CD4-positive, alpha-beta T cell treated with Interleukin-6 for 4 hours (primary cell): ENCODE measurements at places on chromosomes 5 and 9.

GRCh38 chr9:129166623-129167557 lies 11.2 kb downstream of the IER5L start:
- peak; percentile 70 for DNase-seq

- no peak for DNase-seq
Observed at GRCh38 chr9:131976157-131977108, 103.2 kb downstream of the MED27 start.

DNA sequence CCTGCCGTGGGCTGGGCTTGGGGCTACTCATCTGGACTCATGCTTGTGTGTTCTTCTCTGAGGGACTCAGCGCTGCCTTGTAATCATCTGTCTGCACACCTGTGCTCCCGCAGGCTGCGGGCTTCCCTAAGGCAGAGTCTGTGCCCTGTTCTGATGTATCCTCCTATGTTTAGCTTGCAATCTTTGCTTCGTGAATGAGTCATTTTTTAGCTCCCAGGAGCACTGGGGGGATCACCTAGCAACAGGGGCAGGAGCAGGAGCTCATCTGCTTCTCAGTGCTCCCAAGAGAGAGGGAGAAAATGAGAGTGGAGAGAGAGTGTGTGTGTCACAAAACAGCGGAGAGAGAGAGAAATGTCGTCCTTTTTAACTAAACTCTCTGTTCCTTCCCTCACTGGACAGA lies 202.4 kb upstream of the ZNF618 start:
- no peak for DNase-seq

GRCh38 chr9:129312251-129313122 lies 134.4 kb upstream of the IER5L start:
- no peak for DNase-seq

DNA sequence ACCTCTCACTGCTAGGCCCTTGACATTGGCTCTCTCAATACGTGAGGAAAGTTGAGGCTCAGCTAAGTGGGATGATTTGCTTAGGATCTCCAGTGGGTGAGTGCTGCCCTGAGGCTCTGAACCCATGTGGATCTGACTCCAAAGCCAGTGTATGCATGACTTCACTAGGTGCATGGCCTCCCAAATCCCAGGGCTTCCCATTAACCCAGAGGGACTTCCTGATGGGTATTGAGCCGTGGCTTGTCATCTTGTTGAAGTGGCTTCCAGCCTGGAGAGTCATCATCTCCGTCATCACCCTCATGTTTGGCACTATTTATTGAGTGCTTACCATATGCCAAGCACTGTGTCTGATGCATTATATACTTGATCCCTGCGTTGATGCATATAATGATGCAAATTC lies 37.3 kb upstream of the TEX48 start:
- no peak for DNase-seq

- no peak for DNase-seq
Observed at GRCh38 chr9:108654566-108654965, 201.2 kb downstream of the ACTL7B start.

DNA sequence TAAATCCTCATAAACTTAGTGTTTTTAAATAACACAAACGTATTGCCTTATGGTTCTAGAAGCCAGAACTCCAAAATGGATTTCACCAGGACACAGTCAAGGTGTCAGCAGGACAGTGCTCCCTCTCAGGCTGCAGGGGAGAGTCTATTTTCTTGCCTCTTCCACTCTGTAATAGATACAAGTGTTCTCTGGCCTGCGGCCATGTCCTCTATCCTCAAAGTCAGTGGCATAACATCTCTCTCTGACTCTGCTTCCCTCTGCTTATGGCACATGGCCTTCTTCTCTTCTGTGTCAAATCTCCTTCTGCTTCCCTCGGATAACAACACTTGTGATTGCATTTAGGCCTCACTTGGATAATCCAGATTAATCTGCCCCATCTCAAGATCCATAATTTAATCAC lies 129.4 kb upstream of the OR13F1 start:
- DNase-seq, result no peak

DNA sequence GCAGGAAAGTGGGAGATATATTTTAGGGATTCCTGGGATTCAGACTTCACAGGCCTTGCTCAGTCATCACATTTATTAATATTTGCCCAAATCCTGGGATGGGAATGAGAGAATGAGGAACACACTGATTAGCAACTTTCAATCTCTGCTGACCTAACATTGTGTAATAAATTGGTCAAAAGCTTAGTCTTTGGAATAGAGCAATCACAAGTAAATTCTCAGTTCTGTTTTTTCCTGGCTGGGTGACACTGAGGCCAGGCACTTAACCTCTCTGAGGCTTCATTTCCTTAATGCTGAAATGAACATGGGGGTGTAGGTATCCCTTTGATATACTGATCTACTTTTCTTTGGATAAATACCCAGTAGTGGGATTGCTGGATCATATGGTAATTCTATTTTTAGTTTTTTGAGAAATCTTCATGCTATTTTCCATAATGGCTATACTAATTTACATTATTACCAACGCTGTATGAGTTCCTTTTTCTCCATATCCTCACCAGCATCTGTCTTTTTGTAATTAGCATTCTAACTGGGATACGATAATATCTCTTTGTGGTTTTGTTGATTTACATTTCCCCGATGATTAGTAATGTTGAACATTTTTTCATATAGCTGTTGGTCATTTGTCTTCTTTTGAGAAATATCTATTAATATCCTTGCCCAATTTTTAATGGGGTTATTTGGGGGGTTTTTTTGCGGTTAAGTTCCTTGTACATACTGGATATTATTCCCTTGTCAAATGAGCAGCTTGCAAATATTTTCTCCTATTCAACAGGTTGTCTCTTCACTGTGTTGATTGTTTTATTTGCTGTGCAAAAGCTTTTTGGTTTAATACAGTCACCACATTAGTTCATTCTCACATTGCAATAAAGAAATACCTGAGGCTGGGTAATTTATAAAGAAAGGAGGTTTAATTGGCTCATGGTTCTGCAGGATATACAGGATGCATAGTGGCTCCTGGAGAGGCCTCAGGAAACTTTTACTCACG lies 36.8 kb upstream of the NIPBL start:
- DNase-seq, result no peak

DNA sequence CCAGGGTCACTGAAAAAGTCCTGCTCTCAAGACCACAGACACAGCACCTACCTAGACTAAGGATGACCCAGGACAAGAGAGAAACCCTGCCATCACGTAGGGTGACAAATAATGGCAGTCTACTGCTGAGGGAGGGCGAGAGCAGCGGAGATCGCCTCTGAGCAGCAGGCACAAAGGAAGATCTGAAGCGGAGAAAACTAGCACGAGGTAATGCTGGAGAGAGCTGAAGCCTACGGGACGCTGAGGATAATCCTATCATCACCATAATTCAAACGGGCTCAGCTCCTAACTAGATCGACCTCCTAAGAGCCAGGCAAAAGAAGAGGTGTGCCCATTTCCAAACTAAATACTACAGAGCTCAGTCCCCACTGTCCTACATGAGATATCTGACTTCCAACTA lies 41.3 kb downstream of the FBXO10 start:
- no peak for DNase-seq

- DNase-seq, result no peak
Observed at GRCh38 chr9:34572092-34572491, 17.4 kb downstream of the CNTFR start.

DNA sequence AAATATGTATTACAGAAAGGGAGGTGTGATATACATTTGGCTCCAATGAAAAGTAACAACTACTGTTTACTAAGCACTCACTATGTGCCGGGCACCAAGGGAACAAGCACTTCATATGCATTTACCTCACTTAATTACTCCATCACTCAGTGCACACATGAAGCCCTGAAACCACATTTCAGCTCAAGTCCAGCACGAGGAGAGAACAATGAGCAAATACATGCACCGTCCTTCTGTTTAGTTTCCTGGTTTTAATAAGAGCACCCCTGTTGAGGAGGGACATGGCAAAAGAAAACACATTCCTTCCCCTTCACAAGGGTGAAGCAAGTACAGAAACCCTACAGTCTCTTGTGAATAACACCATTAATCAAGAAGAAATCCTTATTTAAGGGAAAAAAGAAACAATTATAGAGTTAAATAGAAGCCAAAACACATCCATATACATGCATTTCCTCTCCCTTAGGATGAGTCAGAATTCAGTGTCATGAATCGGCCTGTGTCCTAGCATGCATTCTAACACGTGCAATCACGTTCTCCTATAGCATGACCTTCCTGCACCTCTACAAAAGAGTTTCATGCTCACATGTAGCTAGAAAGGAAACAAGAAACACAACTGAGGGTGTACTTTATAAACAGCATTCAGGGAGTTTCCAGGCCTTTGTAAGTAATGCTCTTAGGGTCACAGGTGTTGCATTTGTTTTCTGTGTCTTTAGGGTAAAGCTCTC lies 411.6 kb downstream of the BNC2 start:
- DNase-seq, result no peak

- no peak for DNase-seq
Observed at GRCh38 chr5:58133631-58134296, 326.1 kb downstream of the PLK2 start.

GRCh38 chr9:33290247-33291030 lies at the start of gene NFX1:
NFX1 (plus strand) TSS chr9:33290516; CDS start chr9:33290573, 57 bp downstream.
- DNase-seq, result peak; percentile 98

DNA sequence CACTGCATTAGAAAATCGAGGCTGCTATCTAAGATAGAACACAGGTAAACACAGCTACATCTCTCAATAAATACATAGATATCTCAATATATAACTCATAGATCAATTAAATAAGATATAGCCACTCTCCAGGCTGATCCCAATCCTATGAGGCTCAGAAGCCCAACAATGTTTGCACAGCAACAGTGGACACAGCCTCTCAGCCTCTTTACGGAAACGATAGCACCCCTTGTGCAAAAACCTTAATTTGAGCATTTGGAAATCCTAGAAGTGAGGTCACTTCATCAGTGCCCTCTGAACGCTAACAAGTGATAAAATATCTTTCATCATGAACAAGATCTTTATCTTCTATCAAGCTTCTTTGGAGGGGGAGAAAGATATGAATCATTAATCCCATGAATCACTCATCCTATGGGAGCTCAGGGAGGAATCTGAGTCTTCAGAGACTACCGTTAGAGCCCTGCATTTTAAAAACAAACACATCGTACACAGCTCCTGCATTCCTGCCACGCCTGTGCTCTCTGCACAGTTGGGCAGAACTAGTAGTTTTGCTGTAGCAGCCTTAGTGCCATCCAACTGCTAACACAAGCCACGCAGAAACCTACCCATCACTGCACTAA lies 71.4 kb downstream of the MED27 start:
- DNase-seq, result no peak

DNA sequence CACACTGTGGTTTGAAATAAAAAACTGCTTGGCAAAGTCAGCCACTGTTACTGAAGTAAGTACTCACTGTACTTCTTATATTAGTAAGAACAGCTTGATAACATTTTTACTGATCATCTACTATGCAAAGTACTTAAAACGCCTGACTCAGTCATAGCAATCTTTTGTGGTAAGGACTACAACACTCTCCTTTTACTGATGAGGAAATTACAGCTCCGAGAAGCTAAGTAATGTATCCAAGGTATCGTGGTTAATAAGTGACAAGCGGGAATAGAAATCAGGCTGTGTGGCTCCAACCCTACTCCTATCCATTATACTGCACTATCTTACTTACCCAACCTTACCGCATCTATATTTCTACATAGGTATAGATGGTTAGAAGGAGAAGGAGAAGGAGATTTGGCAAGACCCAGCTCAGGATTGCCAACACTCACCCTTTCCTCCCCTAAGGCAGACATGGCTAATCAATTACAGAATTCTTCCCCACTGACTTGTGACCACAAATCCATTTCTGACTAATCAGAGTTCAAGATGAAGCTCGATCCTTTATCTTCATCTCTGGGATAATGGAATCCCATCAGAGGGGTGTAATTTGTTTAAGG lies 281.4 kb downstream of the SPOCK1 start:
- DNase-seq, result no peak

DNA sequence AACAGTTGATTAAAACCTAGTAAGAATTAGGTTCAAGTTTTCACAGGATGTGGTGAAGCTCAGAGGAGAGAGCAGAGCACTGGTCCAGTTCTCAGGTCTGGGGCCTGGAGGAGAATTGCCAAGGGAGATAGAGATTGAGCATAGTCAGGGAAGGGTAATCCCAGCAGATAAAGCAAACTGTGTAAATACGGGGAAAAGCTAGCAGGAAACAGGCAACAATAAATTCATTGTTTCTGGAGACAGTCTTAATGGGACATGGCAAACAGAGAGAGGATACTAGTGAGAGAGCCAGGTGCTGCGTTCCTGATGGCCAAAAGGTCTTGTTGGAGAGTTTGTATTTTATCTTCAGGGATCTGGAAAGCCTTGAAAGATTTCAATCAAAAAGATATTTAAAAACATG lies 333.0 kb downstream of the PDE4D start:
- no peak for DNase-seq

- no peak for DNase-seq
Observed at GRCh38 chr5:69265931-69266330, 31.2 kb downstream of the CDK7 start.

- DNase-seq, result no peak
Observed at GRCh38 chr5:126975796-126976195, 54.6 kb downstream of the MARCHF3 start.

GRCh38 chr9:84003246-84003645 lies 22.6 kb downstream of the RMI1 start:
- no peak for DNase-seq
